ENCODE measurements at places on chromosomes 16 and 17.
A peak's percentile ranks its signal among the peaks of the same experiment; 100 is the strongest.

DNA sequence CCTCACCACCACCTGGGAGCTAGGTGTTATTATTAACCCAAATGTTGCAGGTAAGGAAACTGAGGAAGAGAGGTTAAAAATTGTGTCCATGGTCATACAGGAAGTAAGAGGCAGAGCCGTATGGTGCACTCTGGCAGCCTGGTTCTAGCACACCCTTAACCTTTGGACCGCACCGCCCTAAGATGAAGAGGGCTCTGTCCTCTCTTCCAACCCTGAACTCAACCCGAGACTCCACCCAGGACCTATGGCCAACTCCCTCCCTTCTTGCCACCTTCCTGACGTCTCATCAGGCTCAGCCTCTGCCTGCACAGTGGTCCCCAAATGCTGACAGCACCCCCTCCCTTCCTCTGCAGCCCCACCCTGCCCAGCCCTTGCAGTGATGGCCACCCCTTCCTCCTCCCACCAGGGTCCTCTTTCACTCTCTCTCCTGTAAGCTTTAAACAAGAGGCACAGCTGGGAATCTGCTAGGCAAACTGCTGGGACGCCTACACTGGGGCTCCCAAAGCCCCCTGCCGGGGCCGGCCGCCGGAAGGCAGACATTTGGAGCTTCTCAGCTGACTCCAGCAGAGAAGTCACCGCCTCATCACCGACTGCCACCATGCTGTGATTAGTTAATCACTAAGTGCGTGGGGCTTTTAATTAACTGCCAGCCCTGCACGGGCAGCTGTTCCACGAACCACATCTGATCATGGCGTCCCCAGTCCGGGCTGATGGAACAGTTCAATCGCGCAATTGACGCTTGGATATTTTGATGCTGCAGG lies 16.7 kb upstream of the C16orf78 start:
- DNase-seq = no peak

- DNase-seq = no peak
Observed at GRCh38 chr17:64679710-64680216, 17.7 kb upstream of the SMURF2 start.

DNA sequence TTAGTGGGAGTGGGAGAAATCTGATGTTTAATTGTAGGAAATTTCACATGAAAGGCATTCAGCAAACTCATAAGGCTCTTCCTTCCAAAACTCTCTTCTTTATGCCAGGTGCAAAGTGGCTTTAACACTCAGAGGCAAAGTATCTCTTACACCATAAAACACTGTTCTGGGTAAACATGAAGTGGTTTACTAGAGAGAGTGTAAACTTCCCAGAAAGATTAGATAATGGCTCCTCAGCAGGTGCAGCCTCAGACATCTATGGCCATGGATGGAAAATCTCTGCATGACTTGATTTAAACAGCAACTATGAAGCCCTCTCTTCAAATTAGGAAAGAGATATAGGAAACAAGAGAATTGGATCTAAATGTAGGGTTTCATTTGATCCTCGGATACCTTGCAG lies 583.1 kb upstream of the SALL1 start:
- no peak for DNase-seq

DNA sequence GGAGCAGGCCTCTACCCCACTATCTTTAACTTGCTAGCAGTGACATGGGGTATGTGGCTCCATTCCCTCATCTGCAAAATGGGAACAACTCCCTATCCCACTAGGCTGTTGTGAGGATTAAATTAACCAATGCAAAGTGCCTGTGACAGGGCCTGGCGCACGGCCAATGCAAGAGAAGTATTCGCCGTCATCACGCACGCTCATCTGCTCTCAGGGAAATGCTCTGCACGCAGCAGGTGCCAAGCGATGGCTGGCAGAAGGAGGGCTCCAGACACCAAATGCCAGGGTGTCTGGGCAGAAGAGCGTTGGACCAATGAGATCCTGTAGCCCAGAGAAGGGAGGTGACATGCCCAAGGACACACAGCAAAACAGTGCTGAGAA lies 17.3 kb downstream of the FAM83G start:
- DNase-seq = no peak

- peak; percentile 72 for DNase-seq
Observed at GRCh38 chr17:8079291-8080207, 8.0 kb downstream of the ALOX12B start.

- DNase-seq = no peak
Observed at GRCh38 chr16:16994831-16995230, 475.9 kb downstream of the XYLT1 start.

GRCh38 chr16:74468807-74469525 lies 47.7 kb upstream of the CLEC18B start:
- no peak for DNase-seq

- no peak for DNase-seq
Observed at GRCh38 chr17:46007461-46007965, 8.5 kb downstream of the STH start.

GRCh38 chr17:7018331-7018964 lies 4.4 kb upstream of the BCL6B start:
- no peak for DNase-seq

- DNase-seq = no peak
Observed at GRCh38 chr16:4392382-4393239, 21.0 kb downstream of the VASN start.

DNA sequence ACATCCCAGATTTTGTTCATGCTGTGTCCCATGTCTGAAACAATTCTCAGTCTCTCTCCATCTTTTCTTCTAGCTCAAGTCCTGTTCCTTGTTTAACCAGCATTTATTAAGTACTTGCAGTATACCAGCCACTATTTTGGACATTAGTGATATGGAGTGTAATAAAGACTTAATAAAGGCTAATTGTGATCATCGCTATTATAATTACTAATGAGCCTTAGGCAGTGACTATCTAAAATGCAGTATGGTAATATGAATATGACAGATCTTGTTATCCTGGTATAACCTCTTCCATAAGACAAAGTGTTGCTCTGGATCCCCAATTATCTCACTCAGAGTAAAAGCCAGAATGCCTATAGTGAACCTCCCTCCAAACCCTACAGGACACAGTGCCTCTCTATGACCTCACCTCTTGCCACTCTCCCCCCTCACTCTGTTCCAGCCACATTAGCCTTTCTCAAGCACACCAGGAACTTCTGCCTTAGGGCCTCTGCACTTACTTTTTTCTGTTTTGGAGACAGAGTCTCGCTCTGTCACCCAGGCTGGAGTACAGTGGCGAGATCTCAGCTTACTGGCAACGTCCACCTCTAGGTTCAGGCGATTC lies 1.8 kb upstream of the FLOT2 start:
- no peak for DNase-seq

- DNase-seq = no peak
Observed at GRCh38 chr16:4945560-4946502, 8.9 kb upstream of the PPL start.

DNA sequence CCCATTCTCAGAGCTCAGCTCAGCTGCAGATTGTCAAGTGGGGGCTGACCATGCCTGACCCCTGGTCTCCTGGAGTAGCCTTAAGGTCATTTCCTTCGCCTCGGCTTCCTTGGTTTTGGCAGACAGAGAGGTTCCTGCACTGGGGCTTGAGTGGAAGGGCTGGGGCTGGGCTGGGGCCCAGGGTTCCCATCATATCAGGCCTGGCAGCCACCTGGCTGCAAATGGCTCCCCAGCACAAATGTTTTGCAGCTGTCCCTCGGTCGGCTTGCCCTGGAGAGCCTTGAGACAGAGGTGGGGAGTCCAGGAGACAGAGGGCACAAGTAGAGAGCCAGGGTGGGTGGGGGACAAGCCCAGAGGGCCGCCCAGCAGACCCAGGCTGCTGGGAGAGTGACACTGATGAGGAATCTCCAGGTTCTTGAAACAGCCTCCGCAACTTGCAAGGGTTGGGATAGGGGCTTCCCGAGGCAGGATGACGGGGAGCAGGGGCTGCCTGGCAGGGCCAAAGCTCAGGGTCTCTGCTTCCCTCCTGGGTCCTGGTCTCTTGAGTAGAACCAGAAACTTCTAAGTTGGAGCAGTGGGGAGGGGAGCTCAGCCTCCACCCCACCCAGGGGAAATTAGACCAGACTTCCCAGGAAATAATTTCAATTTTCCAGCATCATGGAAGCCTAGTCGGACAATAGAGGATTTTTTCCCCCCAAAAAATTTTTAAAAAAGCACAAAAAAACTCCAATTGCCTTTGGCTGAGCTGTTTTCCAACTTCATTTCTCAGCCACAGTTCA lies 19.3 kb downstream of the IGFBP4 start:
- no peak for DNase-seq

GRCh38 chr16:9116141-9116540 lies 24.7 kb downstream of the HAPSTR1 start:
- DNase-seq = no peak

- DNase-seq = no peak
Observed at GRCh38 chr17:45740553-45741330, 43.4 kb upstream of the CRHR1 start.

DNA sequence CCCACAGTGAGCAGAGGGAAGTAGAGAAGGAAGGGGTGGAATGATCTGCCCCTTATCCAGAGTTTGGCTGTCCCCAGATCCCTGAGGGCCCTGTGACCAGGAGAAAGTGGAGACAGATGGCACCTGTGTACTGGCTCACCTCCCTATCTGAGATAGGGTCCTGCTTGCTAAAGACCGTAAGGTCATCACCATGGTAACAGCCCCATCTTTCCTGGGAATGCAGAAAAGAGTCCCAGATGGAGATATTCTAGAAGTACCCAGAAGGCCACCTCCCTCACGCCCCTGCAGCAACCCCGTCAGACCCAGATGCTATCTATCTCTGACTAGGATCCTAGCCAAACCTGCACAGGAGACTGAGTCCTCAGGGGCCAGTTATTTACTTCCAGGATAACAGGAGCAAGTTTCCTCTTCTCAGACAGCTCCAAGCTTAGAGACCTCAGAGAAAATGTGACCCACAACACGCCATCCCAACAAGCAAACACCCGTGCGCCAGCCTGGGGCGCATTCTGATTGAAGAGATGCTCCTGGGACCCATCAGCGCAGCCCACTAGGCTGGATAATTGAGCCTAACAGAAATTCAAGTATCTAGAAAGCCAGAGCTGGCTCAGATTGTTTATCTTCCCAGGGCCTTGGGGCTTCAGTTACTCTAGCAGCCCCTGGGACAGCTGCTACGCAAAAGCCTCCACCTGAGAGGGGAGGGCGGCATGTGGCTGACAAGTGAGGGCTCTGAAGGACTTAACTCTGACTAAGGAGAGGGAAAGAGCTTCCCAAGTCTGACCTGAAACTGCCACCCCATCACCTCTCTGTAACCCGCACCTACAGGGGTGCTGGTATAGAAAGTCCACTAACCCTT lies 1.9 kb downstream of the ORMDL3 start:
- no peak for DNase-seq

DNA sequence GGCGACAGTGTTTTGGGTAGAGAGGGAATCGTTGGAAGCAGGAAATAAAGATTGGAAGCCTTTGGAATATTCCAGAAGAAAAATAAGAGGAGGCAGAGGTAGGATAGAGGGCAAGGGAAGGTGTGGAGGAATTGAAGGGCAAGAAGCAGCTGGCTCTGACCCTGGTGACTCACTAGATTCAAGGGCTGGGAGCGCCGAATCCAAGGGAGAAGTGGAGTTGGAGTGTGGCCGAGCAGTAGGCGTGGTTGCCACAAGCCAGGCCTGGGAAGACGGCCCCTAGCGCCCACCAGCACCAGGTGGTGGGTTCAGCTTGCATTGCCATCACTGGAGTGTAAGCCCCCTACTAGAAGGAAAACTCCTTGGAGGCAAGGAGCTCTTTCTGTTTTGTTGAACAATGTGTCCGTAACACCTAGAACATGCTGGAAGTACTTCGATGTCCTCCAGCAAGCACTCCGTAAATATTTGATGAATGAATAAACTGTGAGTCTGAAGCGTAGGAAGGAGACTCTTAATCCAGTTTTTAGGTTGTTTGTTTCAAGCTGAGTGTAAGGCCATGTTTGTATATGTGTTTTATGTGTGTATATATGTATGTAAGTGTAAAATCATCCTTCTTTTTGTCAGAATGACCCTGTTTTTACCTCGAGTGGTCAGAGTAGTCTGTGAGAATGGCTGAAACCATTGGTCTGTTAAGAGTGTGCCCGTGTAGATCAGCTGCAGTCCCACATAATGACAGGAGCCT lies 139.5 kb downstream of the CMIP start:
- DNase-seq = no peak

DNA sequence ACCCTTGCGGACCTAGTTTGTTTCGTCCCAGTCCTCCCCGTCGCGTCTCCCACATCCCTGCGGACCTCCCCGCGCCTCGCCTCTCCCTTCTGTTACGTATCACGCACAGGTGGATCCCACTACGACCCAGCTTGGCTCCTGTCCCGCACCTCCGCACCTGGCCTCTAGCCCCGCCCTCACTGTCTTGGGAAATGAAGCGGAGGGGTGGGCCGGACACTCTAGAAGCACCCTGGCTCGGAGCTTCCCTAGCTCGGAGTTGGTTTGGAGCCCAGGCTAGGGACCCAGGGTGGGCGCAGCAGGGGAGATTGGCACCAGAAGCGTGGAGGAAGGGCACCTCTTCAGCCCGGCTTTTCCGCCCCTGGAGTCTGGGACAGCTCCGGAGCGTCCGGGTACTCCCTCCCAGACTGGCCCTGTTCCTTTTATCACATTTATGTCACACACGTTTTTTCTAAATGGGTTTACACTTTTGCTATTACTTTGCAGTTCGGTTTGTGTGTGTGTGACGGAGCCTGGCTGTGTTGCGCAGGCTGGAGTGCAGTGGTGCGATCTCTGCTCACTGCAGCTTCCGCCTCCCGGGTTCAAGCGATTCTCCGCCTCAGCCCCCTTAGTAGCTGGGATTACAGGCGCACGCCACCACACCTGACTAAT lies 1.4 kb upstream of the CEMP1 start:
- peak; percentile 43 for DNase-seq

GRCh38 chr17:15154618-15155017 lies 110.5 kb downstream of the PMP22 start:
- no peak for DNase-seq

GRCh38 chr17:44356241-44356640 lies 7.4 kb downstream of the FAM171A2 start:
- DNase-seq = no peak

DNA sequence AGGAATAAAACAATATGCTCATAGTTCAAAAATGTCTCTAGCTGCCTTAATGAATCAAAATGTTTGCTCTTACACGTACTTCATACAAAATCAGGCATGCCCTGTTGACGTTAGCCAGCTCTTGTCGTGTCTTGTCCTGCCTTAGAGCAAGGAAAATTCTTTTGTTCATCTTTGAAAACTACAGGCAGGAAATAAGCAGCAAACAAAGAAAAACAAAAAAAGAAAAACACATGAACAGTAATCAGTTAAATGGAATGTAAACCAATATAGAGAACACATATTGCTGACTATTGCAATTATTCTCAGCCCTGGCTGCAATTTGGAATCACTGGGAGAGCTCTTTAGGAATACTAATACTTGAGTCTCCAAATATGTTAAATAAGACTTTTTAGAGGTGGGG lies 1.7 kb downstream of the CAPNS2 start:
- DNase-seq = no peak

GRCh38 chr17:49572806-49573420 lies 2.8 kb upstream of the NXPH3 start:
- DNase-seq = no peak

- no peak for DNase-seq
Observed at GRCh38 chr17:8223356-8224126, 13.2 kb upstream of the AURKB start.

All from effector CD4-positive, alpha-beta T cell (primary cell).